T-helper 1 cell treated with Interleukin-12 subunit alpha and Interleukin-12 subunit beta and Interleukin-4 antibody, amounts not matched to agents 30 ng/mL and 1 ng/mL, for 36 hours (primary cell): ENCODE measurements at places on chromosomes 2 and 18. TPM values are rescaled to one million over a fixed set of nuclear protein-coding genes. Genes with fewer than 3 reads are reported as not detected.

Gene MC5R
- 0.15 TPM in 1 of 2 replicates, not detected in the other for total RNA-seq

Gene CSRNP3
- not detected in 2 replicates for total RNA-seq

Gene CDH20
- not detected in 2 replicates for total RNA-seq

Gene CXCR4
- 247 and 248 TPM in 2 replicates for total RNA-seq

Gene CPO
- not detected in 2 replicates for total RNA-seq
